ENCODE measurements at places on chromosomes 7 and 10. TPM values are rescaled to one million over a fixed set of nuclear protein-coding genes. Genes with fewer than 3 reads are reported as not detected.

The VIPR2 gene
- total RNA-seq: 0.33 TPM

The RTKN2 gene
- total RNA-seq: not detected

The ZNF117 gene
- 10.5 TPM for total RNA-seq

DNA sequence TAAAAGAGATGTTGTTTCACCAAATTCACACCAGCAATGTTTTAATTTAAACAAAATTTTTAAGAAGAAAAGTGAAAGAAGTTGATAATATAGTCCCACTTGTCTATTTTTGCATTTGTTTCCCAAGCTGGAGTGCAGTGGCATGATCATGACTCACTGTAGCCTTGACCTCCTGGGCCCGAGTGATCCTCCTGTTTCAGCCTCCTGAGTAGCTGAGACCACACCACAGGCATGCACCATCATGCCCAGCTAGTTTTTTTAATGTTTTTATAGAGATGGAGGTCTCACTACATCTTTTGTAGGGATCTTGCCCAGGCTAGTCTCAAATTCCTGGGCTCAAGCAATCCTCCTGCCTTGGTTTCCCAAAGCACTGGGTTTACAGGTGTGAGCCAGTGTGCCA, 14.1 kb upstream of the NDUFA5 start:
- no peak overlapping the region for H3K4me3 ChIP-seq
- DNase-seq: no peak
- H3K4me1 ChIP-seq: no peaks in the 10 kb centered on the region
- H3K27me3 ChIP-seq: no peaks in the 10 kb centered on the region
- H3K36me3 ChIP-seq: no peaks in the 10 kb centered on the region
- no peak overlapping the region for H3K27ac ChIP-seq

- no peaks in the 10 kb centered on the region for H3K27me3 ChIP-seq
- H3K4me3 ChIP-seq: no peak overlapping the region
- DNase-seq: no peak
- no peaks in the 10 kb centered on the region for H3K36me3 ChIP-seq
- H3K4me1 ChIP-seq: peaks cover 3% of the 10 kb centered on the region
Observed at GRCh38 chr7:117949232-117949631, 76.0 kb upstream of the CTTNBP2 start.

DNA sequence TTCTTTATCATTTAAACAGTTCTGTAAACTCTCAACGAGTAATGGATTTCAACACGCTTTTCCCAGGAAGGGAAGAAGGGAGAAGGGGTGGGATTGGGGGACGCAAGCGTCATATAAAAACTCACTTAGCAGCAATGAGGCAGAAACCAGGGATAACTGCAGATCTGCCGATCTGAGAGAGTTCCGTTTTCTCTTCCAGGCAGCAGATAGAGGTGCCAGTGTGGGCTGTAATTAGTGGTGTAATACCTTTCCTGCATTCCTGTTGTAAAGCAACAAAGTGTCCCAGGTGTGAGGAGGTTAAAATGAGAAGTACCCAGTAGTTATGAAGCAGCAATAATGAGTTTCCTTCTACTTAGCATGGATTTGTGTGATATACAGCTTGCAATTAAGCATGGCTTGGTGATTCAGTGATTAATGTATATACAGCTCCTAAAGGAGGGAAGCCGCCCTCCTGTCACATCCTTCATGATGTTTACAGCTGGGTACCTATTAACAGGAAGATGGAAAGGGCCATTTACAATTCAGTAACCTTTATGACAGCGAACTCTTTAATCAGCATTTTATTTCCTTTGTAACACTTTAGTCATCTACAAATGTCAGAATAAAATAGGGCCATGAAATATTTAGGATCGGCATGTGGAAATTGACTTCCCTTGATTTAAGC, 271.9 kb downstream of the LRMDA start:
- no peak overlapping the region for H3K27ac ChIP-seq
- peaks cover 4% of the 10 kb centered on the region for H3K4me1 ChIP-seq
- DNase-seq: no peak
- no peak overlapping the region for H3K4me3 ChIP-seq
- no peaks in the 10 kb centered on the region for H3K36me3 ChIP-seq

GRCh38 chr7:103843689-103844480, 145.6 kb downstream of the RELN start:
- no peak overlapping the region for H3K27ac ChIP-seq
- H3K27me3 ChIP-seq: no peaks in the 10 kb centered on the region
- H3K4me1 ChIP-seq: no peaks in the 10 kb centered on the region
- DNase-seq: no peak
- H3K4me3 ChIP-seq: no peak overlapping the region

GRCh38 chr7:69683002-69683401, 84.7 kb downstream of the AUTS2 start:
- DNase-seq: peak; percentile 9
- no peaks in the 10 kb centered on the region for H3K36me3 ChIP-seq
- no peaks in the 10 kb centered on the region for H3K27me3 ChIP-seq
- no peak overlapping the region for H3K4me3 ChIP-seq
- H3K4me1 ChIP-seq: no peaks in the 10 kb centered on the region

DNA sequence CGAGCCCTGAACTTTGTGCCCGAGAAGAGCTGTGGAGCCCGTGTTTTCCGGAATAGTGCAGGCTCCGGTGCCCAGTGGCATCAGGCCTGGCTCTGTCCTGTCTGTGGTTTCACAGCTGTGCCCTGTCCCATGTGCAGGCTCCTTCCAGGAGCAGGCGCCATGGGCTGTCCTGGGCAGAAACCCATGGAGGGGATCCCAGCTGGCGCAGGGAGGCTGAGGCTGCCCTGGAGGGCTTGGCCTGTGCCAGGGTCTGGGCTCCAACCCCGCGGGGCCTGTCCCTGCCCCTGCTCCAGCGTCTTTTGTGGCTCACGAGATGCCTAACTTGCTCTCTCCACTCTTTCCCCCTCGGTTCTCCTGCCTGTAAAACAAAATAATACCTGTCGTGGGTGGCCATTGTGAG, 23.3 kb upstream of the CRHR2 start:
- H3K27ac ChIP-seq: no peak overlapping the region
- no peaks in the 10 kb centered on the region for H3K27me3 ChIP-seq
- peaks cover 11% of the 10 kb centered on the region for H3K4me1 ChIP-seq

GRCh38 chr10:76031099-76031498, 599.7 kb downstream of the LRMDA start:
- no peak overlapping the region for H3K27ac ChIP-seq
- no peaks in the 10 kb centered on the region for H3K27me3 ChIP-seq
- no peak for DNase-seq
- no peaks in the 10 kb centered on the region for H3K4me1 ChIP-seq
- no peak overlapping the region for H3K4me3 ChIP-seq

DNA sequence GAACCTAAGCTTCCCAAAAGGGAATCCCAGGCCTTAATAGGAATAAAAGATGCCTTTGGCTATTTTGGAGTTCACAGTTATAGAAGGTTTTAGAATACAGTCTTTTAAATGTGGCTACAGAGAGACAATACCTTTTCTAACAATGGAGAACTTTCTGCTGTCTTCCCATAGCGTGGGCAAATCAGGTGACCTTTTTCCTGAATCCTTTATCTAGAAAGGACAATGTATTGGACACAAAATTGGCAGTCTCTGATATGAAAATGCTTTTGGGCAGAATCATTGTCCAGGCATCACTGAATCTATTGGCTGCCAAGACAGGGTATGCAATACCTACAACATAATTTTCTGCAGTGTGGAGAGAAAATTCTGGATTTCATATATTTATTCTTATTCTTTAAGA, 7.8 kb upstream of the ABLIM1 start:
- no peak overlapping the region for H3K4me3 ChIP-seq
- no peaks in the 10 kb centered on the region for H3K27me3 ChIP-seq
- no peak for DNase-seq
- peaks cover 23% of the 10 kb centered on the region for H3K4me1 ChIP-seq

DNA sequence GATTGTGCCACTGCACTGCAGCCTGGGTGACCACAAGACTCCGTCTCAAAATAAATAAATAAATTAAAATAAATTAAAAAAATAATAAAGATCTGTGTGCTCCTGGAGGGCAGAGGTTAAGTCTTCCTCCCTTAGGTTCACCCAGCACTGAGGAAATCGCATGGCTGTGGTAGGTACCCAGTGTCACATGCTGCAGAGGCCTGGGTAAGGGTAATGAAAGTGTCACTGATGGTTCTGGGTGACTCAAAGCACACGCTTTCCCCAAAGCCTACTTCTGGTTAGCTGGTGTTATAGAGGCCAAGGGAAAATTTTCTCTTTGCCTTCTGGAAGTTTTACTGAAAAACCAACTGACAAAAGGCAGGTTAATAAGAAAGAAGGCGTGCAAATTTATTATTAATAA, 88.8 kb upstream of the ITGB1 start:
- H3K4me3 ChIP-seq: no peak overlapping the region
- DNase-seq: no peak
- no peaks in the 10 kb centered on the region for H3K27me3 ChIP-seq
- no peaks in the 10 kb centered on the region for H3K4me1 ChIP-seq
- H3K36me3 ChIP-seq: no peaks in the 10 kb centered on the region

All from thyroid gland (tissue), 4 donors.